Stimulated activated CD4-positive, alpha-beta T cell treated with anti-CD3 and anti-CD28 coated beads, TNF-alpha, amount 100 ng/mL, for 48 hours (primary cell): ENCODE measurements at places on chromosomes 1 and 21.

DNA sequence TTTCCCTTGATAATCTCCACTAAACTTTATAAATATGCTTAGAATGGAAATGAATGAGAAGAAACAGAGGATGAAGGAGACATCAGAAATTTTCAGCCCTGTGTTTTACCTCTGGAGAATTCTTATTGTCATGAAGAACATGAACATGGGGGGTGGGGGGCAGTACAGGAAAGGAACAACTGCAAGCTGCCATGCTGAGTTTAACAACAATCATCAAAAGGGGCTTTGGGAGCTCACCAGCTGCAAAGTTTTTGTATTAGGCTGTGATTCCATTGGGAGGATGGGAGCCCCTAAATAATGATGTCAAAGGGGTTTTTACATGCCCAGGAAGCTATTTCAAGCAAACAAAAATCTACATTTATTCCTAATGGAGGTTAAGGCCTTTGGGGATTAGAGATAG lies 103.3 kb downstream of the AKT3 start:
- DNase-seq, result no peak

- DNase-seq, result no peak
Measured at GRCh38 chr1:44261962-44262361, 48.7 kb downstream of the DMAP1 start.

GRCh38 chr21:40997831-40998230 lies 150.9 kb upstream of the DSCAM start:
- no peak for DNase-seq

DNA sequence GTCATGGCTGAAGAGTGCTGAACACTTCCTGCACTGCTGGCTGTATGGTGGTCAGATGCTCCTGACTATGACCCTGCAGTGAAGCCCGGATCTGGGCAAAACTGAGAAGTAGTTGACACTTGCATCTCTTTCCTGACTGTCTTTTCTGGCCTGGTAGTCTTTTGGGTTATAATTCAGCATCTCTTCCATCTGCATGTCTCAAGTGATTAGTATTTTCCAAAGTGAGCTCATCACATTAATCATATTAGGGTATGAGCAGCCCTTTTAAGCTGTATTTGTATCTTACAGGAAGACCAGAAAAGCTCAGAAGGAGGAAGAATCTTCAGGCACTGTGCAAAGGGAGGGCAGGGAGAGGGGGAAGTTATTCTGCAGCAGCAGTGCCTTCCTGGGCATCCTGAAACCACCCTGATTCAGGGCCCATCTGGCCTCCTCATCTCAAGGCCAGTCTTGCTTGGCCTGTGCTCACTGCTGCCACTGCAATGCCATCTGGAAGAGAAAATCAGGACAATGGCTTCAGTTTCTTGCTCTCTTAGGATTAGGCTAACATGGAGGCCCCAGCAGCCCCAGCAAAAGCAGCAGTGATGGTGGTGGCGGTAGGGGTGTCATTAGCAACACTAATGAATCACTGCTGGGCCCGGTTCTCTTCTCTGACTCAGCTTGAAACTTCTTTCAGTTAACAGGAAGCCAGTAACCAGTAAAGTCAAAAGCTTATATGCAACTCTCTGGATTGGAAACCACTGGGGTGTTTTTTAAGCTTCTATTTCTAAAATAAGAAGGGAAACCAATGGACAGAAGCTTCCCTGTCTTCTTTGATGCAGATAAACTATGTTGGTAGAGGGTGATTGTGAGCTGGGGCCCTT lies 63.3 kb upstream of the WDR26 start:
- DNase-seq, result peak; percentile 55

GRCh38 chr1:175217721-175218531 lies 25.4 kb upstream of the KIAA0040 start:
- no peak for DNase-seq
